CD4-positive, alpha-beta T cell treated with Interleukin-4 for 1 hour (primary cell): ENCODE measurements at places on chromosomes 7 and 10.

DNA sequence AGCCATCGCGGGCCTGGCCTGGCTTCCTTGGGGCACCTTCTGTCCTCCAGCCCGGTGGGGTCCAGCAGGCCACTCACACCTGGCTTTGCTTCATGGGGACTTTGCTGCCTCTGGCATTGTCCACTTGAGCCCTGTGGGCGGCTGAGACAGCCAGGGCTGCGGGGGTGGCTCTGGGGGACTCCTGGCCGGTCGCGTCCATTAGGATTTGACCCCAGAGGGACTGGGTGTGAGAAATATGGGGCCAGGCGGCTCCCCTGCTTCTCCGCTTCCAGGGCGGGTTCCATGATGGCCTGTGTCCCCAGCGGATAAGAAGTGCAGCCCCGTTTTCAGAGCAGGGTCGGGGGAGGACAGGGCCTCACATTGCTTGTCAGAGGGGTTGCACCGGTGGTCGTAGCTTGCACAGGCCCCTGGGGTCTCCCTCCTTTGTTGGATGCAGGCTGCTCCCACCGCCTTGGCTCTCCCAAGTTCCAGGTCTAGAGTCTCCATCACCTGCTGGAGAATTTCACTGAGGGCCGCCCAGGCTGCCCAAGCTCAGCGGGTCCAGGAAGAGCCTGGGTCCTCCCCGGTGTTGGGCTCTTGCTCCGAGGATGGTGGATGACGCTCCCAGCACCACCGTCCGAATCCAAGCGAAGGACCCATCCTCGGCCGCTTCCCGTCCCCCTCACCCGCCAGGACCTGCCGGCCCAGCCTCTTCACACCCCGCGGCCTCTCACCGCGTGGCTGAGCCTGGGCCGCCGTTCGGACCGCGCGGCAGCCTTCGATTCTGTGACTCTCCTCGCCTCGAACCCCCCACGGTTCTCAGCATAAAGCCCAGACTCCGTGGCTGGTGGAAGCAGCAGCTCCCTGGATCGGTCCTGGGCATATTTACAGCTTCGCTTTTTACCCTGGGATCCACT lies 140.1 kb downstream of the DYNC2I1 start:
- no peak for DNase-seq

DNA sequence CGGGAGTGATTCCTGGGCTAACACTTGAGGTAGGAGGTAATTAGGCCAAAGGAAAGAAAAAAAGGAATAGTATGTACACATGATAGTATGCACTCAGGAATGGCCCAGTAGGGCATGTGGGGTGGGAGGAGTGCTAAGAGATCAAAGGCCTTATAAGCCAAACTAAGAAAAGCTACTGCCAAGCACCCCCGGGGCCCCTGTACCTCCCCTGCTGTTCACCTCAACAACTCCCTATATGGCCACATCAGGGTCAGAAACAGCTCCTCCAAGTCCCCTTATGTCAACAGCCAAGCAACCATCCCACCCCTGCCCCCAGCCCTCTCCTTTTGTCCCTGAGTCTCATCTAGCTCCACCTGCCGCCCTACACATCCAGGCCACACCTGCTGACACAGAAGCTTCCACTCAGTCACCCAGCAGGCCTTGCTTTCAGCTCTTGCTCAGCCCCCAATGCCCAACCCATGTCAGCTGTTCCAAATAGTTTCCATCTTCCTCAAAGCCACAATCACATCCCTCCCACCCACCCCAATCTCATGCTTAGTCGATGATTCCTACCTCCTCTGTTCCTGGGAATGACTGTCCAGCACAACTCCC lies 80.2 kb downstream of the SORBS1 start:
- DNase-seq, result no peak

GRCh38 chr10:102009801-102010425 lies 46.1 kb downstream of the ARMH3 start:
- peak; percentile 70 for DNase-seq

DNA sequence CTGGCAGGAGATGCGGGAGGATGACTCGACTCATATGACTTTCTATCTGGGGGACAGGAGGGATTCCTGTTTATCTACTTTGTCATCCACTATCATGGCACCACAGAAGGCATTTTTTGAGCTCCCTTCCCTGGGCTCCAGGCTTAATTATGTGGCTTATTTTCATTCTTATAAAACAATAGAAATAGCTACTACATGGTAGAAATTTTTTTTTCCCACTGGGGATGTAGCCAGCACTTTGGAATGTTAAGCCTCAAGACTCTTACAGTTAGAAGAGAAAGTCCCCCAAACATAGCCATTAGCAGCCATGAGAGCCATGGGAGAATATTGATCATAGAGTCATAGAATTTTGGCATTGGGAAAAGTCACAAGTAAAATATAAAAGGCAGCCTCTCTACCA lies 14.6 kb upstream of the FAM180A start:
- no peak for DNase-seq

- no peak for DNase-seq
Measured at GRCh38 chr7:76000566-76000965, 6.2 kb upstream of the TMEM120A start.

GRCh38 chr10:88687853-88688467 lies 18.1 kb upstream of the LIPK start:
- DNase-seq, result no peak

GRCh38 chr7:152025937-152026890 lies 740 bp downstream of the GALNT11 start:
- DNase-seq, result no peak

DNA sequence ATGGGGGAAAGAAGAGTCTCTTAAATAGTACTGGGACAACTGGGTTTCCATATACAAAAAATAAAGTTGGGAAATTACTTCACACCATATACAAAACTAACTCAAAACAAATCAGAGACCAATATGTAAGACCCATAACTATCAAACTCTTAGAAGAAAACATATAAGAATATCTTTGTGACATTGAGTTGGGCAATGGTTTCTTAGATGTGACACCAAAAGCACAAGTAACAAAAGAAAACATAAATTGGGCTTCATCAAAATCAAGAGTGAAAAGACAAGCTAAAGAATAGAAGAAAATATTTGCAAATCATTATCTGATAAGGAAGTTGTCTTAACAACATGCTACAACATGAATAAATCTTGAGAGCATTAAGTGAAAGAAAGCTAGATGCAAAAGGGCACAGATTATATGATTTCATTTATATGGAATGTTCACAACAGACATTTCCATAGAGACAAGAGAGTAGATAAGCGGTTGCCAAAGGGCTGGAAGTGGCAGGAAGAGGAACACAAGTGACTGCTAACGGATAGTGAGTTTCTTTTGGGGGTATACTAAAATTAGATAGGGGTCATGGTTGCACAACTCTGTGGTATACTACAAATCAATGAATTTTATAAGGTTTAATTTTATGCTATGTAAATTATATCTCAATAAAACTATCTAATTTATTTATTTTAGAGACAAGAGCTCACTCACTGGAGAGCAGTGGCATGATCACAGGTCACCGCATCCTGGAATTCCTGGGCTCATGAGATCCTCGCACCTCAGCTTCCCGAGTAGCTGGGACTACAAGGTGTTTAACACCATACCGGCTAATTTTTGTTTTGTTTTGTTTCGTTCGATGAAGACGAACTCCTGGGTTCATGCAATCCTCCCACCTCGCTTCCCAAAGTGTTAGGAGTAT lies 35.4 kb downstream of the JMJD1C start:
- DNase-seq, result no peak

DNA sequence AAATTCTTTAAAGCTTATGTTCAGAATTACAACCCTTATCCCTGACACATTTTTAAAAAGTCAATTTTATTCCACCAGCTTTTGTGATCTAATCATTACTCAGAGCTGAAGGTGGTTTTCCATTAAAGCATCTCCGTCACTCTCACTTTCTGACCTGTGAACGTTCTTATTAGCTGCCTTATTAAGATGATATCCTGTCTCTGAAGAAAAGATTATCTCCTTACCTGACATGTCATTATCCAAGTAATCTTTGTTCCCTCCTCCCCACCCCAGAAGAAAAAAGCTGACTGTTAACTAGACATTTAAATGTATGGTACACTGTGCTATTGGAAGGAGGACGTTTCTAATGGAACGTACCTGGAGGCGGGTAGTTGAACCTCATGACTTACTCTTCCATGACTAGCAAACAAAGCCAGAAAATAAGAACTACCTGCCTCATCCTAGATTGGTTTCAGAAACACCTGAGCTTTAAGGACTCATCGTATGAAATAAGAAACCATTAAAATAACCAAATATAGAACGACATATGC lies 708.7 kb downstream of the PARD3 start:
- DNase-seq, result no peak

DNA sequence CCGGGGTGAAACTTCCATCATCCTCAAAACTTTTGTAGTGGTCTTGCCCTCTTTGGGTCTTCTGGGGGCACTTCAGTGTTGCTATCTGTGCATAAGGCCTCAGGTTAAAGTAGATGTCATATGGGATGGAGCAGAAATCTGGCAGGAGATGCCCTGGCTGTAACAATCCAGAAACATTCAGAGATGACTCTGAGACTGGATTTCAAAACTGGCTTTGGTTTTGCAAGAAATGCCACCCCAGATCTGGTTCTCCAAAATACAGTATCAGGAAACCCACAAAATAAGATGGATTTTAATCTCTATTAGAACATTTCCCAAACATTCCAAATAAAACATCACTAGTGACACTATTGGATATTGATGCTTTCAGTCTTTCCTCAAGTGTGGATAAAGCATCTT lies 191.5 kb downstream of the REEP3 start:
- DNase-seq, result no peak

GRCh38 chr10:93352638-93353383 lies 129.3 kb downstream of the MYOF start:
- DNase-seq, result no peak

DNA sequence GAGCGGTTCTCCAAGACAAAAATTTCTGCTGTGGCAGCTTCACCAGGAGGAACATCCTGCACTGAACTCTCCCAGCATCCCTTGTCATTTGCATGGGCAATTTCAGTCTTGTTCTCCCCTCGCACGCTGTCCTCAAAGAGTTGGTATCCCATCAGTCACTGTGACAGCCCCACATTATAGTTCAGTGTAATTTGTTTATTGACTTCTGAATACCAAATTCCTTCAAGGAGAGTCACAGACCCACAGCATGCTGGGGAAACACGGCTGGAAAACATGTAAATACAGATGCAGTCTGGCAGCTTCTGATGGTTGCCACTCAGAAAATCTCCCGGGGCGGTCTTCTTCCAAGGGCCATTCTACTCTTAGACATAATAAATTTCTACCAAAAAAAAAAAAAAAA lies 151.0 kb upstream of the NEBL start:
- no peak for DNase-seq

DNA sequence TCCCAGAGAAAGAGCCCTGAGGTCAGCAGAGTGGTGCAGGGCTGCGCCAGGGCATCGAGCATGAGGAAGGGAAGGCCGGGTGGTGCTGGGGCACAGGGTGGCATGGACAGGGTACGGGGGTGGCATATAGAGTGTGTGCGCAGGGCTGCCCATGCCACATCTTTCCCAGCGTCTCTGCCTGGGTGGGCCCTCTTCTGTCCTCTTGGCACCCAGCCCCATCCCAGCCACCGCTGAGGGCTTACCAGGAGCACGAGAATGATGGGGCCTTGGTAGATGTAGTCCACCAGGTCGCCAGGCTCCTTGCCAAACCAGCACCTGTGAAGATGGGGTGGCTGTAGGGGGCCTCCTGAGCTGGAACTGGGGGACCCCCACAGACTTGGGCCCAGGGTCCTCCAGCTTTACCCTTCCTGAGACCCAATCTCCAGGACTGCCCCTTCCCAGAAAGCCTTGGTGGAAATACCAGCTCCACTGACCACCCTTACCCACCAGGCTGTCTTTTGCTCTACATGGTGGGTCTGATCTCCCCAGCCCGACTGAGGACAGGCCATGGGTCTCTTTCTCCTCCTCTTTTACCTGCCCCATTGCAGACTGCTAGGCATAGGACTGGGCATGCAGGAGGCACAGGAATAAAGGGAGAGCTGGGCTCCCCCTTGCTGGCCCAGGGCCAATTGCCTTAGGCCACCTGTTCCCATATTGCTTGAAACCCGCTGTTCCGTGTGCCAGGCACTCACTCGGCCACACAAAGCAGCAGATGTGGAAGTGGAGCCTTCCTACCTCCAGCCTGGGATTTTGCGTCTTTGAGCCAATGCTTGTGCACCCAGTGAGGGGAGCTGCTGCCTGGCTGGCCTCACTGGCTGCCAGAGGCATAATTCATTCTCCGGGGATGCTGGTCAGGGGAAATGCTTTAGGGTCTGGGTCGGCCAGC lies 21.7 kb downstream of the CRHR2 start:
- DNase-seq, result no peak

- DNase-seq, result no peak
Measured at GRCh38 chr10:123252779-123253178, 98.6 kb downstream of the BUB3 start.

DNA sequence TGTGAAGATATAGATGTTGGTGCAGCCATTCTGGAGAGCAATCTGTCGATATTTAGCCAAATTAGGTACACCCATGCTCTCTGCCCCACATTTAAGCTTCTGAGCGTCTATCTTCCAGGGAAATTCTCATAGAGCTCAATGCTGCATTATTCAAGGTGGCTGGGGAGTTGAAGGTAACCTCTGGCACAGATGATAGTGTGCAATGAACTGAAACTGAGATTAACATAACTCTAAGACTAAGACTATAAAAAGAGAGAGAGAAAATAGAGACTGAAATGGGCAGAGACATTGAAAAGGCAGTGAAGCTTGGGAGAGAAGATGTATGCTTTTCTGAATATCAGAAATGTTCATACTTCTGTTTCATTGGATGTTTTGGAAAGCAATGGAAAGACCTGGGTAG lies 1197.0 kb upstream of the AUTS2 start:
- no peak for DNase-seq

DNA sequence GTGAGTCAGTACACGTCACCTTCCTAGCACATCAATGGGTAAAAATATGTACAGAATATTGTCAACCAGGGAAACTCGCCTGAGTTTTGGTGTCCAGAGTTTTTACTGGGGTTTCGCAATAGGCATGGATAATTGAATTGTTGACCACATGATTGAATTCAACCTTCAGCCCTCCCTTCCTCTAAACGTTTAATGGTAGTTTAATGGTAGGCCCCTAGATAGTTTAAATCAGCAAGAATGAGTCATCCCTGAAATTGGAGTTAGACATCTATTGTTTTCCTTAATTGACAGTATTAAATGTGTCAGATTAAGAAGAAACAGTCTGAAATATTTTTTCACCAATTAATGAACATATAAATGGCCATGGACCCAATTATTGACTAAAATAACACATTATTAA lies 57.8 kb upstream of the CACNA2D1 start:
- DNase-seq, result no peak

DNA sequence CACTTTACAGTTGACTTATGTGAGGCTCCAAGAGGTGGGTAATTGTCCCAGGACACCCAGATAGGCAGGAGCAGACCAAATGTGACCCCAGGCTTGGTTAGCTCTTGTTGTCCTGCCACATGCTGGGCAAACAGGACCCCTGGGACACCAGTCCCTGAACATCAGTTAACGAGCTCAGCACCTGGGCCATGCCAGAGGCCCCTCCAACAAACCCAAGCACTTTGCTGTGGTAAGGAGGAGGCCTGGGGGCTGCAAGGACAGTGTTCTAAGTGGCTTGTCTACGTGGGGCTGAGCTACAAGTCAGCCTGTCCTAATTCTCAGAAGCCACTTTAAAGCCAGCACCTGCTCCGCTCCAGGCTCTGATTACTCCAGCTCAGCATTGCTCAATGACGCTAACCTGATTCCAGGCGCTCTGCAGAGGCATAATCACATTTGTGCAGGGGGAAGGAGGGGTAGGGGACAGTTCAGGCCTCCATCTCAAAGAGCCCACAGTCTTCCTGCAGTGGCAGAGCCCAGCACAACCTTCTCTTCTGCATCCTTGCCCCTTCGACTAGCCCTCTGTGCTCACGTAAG lies 57.2 kb downstream of the DDC start:
- no peak for DNase-seq

- DNase-seq, result no peak
Measured at GRCh38 chr7:13920053-13920697, 69.3 kb downstream of the ETV1 start.
